ENCODE measurements at places on chromosomes 4 and X.
A peak's percentile ranks its signal among the peaks of the same experiment; 100 is the strongest.

- no peak for DNase-seq
These were observed 19.4 kb downstream of the RPS6KA6 start for GRCh38 chrX:84168574-84168973.

DNA sequence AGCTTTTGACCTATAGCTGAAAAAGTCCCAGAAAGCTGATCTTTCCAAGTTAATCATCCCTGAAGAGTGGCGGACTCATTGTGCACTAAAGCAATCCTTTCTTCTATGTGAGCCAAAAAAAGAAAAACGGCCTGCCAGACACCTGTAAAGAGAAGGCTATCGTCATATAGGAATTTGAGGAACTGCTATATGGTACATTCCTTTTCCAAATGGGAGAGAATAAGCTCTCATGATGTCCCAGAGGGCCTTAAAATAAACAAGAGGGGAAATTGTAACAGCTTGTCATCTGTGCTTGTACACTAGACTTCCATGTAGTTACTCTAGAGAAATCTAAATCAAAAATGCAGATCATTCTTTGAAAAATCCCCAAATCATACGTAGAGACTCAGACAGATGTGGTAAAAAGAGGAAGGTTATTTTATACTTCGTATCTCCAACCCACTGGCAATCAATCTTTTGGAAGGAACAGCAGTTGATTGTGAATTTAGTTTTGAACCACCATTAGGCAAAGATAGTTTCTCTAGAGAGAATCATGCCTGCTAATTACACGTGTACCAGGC, 26.1 kb downstream of the GPR174 start:
- DNase-seq, result no peak

- no peak for DNase-seq
These were observed 542.3 kb upstream of the ADGRL3 start for GRCh38 chr4:60657807-60658206.

- no peak for DNase-seq
These were observed 77.3 kb downstream of the SMIM20 start for GRCh38 chr4:25991340-25991739.

DNA sequence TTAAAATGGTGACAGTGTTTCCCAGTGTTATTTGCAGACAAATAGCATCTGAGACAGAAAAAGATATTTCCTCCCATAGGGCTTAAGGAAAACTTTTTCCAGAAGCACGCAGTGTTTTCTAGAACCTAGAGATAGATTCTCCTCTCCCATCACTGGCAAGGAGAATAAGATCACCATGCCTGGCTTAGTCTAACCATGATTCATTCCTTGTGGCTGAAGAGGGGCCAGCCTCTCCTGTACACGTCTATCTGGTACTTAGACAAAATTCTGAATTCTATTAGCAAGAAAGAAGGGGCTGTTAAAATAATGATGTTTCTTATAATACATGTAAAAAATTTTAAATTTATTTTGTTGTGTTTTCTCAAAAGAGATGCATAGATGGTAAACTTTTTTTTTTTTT, 296.1 kb upstream of the LDB2 start:
- no peak for DNase-seq

DNA sequence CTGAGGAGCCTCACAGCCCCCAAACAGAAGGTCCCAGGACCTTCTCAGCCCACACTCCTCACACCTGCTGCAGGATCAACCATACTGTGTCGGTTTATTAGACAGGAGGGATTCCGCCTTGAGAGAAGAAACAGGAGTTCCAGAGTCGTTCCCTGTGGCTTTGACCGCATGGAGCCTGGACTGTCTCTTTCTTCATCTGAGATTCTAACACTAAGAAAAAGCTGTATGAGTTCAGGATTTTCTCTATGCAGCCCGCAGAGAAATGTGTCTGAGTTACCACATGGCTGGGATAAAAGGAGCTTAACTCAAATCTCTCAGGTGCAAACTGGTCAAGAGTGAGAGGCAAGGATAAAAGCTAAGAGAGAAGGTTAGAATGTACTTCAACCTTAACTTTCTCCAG, 126.7 kb downstream of the AFAP1 start:
- no peak for DNase-seq

DNA sequence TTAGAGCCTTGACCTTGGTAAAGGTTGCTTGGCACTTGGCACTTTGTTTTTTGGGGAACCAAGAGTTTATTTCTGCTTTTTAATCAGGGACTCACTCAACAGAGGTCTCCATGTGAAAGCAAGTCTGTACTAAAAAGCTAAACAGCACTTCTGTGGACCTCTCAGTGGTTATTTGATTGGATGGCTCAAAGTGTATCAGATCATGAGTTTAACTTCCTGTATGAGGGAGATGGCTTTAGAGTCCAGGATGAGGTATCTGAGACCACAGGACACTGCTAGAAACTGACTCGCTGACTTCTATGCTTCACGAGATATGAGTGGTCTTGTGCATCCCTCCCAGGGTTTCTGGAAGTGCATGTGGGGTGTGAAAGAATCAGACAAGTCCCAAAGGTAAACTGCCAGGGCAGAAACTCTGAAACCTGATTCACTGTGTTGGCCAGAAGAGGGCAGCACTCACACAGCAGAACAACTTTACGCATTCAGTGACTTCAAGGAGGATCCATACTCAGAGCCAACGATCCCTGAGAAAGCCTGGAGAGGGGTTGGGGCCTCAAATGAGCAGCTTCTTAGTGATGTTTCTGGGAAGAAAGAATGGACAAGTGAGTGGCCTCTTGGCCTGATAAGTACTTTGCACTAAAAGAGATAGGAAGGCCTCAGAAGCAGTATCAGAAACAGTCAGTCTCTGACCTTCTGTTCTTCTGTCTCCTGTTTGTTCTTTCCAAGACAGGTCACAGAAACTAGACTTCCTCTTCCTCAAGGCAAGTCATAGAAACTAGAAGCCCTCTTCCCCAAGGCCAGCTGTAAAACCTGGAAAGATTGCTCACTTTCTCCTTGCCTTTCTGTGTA, 220.3 kb upstream of the CXCL13 start:
- peak; percentile 49 for DNase-seq

DNA sequence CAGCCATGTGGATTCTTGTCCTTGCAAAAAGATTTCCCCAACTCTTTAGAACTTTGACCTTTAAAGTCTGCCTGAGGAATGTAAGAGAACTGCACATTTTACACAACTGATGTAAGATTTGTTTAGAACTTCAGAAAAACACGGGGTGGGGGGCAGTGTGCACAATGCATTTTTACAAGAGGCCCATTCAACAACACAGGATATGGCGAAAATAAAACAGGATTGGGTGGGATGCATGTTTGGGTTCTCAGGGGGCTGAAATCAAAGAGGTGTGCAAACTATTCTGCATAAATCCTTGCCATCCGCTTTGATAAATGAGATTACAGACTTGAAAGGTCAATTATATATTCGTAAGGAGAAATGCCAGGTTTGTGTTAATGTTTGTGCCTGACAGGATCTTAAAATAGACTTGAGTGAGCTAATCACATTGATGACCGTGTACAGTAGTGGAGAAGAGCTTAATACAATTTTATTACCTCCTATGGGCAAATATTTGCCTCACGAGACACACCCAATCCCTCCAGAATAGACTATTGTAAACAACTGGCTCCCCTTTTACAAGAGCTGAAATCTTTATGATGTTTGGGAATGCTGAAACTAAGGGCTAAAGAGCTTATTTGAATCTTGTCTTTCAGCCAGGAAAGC, 184.1 kb upstream of the LEF1 start:
- DNase-seq, result no peak

DNA sequence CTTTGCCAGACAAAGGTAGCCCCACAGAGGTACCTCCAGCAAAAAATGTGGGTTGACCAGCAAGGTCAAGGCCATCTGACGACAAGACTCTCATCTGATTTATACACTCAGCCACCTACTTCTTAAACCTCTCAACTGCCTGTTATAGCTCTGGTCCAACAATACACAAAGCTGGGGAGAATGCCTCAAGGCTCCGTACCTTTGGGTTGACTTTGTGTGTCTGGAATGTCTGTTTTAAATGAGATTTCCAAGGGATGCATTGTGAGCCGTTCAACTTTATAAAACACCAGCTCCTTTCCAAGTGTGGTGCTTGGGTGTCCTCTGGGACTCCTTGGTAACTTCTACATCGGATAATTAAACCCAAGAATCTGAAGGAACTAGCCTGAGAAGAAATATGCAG, 167.0 kb upstream of the RPL34 start:
- DNase-seq, result no peak
